ENCODE measurements at places on chromosomes 11 and 22.

GRCh38 chr11:43944761-43945311 lies 2.4 kb downstream of the C11orf96 start:
- no peak for DNase-seq

GRCh38 chr11:112769170-112769569 lies 192.1 kb upstream of the NCAM1 start:
- no peak for DNase-seq

DNA sequence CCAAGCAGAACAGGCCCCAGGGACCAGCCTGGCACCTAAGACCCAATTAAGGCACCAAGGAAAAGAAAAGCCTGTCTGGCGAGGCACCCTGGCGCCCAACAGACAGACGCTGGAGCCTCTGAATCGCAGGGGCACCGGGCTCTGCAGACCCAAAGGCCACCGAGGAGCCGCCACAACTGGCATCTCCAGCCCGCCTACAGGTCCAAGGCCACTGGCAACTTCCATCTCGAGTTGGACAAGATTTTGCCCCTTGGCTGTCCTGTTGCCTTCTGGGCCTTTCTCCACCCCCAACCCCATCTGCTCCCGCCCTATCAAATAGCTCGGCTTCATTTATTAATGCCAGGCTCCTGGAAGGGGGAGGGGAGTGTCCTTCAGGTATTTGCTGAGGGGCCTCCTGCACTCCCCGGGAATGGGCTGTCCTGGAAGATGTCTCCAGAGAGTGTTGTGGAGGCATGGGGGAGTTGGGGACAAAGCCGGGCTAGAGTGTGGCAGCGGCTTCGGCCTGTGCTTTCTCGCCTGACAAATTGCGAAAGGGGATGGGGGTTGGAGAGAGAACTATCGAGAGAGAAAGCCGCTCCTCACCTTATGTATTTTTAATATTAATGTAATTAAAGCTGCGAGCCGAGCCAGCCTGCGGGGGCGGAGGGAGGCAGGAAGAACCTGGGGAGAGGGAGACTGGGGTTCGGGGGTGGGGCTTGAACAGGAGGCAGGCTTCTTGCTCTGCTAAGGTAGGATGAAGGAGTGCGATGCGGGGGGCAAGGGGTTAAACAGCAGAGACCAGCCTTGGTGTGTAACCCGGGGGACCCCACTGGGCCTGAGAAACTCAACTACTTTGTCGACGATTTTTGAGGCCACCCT lies 2.0 kb downstream of the DSCAML1 start:
- no peak for DNase-seq

- no peak for DNase-seq
These were observed 20.4 kb downstream of the ZNRF3 start for GRCh38 chr22:28903729-28904128.

- DNase-seq, result no peak
These were observed 622.1 kb downstream of the OPCML start for GRCh38 chr11:132910011-132910760.

- no peak for DNase-seq
These were observed 193.3 kb downstream of the TRPC6 start for GRCh38 chr11:101390539-101390938.

GRCh38 chr11:71379701-71380100 lies 68.5 kb downstream of the DHCR7 start:
- DNase-seq, result no peak

- no peak for DNase-seq
These were observed 411.4 kb upstream of the FAT3 start for GRCh38 chr11:91813263-91813662.

DNA sequence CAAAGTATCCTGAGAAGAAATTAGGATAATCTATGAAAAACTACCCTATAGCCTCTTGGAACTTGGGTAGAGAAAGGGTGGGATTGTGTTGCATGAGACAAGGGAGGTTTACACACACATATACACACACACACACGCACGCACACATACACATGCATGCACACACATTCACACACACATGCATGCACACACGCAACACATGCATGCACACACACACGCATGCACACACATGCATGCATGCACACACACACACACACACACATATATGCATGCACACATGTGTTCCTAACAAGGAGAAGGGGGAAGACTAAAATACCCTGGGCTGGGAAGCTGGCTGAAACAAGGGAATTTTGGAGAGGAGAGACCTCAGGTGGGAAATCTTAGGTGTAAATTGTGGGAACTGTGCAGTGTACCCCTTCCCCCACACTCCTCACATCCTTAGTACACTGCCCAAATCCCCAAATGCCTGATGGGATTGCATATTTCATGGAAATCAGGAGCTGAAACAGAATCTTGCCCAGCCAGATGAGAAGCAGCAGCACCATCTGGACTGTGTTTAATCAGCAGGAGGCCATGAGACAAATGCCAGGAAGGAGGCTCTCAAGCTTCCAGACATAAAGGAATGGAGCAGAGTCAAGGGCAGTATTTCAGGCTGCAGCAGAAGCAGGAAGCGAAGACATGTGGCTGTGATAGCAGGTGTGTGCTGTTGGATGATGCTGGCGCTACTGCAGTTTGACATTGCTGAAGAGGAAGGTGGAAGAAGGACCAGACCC lies 14.6 kb upstream of the POLD3 start:
- no peak for DNase-seq

DNA sequence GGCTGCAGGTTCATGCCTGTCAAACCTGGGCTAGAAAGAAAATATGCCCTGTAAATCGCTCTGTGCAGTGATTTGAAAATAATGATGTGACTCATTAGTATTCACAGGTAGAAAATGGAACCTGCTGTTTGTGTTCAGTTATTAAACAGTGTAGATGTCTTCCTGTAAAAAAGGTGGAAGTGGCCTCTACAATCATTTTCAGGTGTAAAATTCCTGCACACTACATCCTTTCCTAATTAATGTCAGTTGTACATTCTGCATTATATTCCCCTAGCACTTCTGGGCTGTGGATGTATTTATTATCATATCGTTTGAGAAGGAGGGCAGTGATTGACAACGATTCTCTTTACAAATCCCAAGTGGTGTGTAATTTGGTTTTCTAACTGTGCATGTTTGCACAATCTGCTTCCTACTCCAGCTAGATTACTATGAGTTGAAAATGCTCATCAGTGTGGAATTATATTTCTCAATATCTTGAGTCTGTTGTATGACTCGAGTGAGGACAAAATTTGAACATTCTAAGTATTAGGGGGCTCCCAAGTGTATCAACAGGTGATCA lies 454.0 kb upstream of the DDI1 start:
- no peak for DNase-seq

DNA sequence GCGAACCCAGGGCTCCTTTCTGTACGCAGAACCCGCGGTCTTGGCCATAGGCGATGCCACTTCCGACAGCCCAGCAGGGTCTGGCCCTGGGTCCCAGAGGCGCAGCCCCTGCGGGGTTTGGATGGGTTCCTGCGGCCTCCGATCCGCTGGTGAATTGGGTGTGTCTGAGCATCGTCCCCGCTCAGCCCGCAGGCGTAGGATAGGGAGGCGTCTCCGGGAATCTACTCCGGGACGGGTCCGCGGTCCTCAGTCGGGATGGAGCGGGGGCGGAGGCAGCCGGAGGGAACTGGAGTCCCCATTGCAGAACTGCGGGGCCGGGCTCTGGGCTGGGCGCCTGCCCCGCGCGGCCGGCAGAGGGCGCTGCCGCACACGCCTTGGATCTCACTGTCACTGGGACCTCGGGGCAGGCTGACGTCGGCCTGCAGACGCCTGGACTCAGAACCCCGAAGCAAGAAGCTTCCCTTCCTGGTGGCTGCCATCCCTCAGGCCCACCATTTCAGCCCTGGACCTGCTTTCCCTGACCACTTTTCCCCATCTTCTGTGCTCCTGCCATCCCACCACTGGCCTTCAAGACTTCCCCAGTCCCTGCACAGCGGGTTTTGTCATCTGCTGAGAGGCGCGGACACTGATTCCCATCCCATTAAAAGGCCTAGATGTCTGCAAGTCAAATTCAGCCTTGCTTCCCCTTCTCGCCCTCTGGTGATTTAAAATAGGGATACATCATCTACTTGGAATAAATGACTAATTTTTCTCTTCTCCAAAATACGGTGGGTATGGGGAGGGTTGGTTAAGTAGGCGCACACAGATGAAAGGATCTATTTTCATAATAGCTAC lies 38.3 kb upstream of the CREB3L1 start:
- DNase-seq, result peak; percentile 19

DNA sequence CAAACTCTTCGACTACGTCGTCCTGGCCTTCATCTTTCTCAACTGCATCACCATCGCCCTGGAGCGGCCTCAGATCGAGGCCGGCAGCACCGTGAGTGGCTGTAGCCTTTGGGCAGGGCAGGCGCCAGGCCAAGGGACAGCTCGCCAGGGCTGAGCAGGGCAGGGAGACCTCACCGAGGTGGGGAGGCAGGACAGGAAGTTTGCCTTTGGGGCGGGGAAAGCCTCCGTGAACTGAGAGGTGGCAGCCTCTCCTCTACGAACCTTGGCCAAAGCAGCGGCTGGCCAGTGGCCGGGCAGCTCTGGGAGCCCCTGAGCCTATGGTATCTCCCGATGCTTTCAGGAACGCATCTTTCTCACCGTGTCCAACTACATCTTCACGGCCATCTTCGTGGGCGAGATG lies 93.2 kb downstream of the CACNA1I start:
- no peak for DNase-seq

DNA sequence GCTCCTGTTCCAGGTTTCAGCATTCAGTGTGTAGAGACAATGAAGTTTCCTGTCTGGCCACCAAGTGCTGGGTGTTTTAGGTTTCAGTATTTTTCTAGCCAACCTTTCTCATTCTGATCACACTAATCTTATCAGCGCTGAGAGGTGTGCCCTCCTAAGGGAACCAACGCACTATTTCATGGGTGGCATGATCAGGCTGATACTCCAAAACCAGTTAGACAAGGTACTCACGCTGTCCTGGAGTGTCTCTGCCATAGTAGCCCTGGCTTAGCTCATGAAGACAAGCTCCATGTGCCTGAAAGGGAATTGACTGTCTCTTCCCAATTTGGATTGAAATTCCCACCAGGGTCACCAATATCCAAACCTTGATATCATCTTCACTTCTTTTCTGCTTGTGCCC lies 8.0 kb upstream of the RAB38 start:
- no peak for DNase-seq

DNA sequence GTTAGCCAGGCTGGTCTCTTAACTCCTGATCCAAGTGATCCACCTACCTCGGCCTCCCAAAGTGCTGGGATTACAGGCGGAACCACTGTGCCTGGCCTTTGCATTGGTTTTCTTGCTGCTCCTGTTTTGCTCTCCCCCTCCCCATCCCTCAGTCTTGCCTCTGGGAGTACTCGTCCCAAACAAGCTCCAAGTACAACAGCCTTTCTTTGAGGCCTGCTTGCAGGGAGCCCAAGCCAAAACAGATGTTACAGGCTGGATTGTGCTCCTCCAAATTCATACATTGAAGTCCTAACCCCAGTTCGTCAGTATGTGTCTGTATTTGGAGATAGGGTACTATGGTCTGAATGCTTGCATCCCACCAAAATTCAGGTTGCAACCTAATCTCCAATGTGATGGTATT lies 8.6 kb downstream of the IGLL1 start:
- no peak for DNase-seq

DNA sequence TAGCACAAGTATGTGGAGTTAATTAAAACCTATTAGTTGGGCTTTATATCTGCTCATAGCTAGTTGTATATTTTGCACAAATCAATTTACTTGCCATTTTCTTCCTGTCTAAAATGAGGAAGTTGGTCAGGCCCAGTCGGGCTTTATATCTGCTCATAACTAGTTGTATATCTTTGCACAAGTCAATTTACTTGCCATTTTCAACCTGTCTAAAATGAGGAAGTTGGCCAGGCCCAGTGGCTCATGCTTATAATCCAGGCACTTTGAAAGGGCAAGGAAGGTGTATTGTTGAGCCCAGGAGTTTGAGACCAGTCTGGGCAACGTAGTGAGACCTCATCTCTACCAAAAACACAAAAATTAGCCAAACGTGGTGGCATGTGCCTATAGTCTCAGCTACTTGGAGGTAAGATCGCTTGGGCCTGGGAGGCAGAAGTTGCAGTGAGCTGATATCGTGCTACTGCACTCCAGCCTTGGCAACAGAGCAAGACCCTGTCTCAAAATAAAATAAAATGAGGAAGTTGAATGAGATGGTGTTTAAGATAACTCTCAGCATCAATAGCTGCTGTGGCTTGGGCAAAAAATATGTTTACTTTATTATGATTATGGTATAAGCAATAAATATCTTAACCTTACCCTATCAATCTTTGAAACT lies 1558.6 kb upstream of the RAG2 start:
- DNase-seq, result no peak

- DNase-seq, result no peak
These were observed 17.5 kb upstream of the CAPRIN1 start for GRCh38 chr11:34034053-34034452.

DNA sequence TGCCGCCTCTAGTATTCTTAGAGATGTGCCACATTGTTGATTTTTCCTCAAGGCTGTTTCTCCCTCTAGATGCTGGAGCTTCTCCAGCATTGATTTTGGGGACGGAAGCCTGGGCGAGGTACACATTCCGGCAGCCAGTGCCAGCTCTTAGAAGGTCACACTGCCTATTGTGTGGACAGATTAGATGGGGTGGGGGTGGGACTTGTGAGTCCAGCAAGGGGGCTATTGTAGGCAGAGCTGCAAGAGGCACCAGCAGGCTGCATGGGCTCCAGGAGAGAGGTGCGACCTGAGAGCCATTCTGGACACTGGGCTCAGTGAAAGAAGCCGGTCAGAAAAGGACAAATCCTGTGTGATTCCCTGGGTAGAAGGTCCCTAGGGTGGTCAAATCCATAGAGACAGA lies 12.4 kb downstream of the C11orf21 start:
- DNase-seq, result no peak

- DNase-seq, result no peak
These were observed 1155.9 kb downstream of the TBC1D22A start for GRCh38 chr22:47918276-47918921.

DNA sequence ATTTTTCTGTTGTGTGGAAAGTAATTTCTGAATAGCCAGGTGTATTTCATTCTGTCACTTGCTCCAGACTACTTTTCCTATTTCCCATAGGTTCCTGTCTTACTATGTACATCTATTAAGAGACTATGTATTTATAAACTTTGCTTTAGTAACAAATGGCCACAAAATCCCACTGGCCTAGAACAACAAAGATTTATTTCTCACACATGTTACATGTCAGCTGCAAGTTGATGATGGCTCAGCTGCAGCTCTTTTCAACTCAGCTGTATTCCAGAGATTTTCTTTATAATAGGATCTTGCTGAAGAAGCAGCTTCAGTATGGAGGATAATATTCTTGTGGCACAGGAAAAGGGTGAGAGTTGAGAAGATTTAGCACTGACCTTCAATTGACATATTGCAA lies 539.6 kb upstream of the LRRC4C start:
- no peak for DNase-seq

- no peak for DNase-seq
These were observed 91.9 kb downstream of the SPON1 start for GRCh38 chr11:14054116-14055107.

GRCh38 chr11:106520146-106520912 lies 442.9 kb downstream of the AASDHPPT start:
- no peak for DNase-seq

GRCh38 chr22:49022816-49023160 lies 804.9 kb downstream of the BRD1 start:
- no peak for DNase-seq

GRCh38 chr22:43884600-43885318 lies 7.1 kb downstream of the PNPLA5 start:
- DNase-seq, result no peak

GRCh38 chr11:14242187-14242586 lies 116.8 kb downstream of the RRAS2 start:
- no peak for DNase-seq

- no peak for DNase-seq
These were observed 2.3 kb downstream of the CXCR5 start for GRCh38 chr11:118885831-118886565.

Measured in NCI-H2081 treated with DMSO at 0.1 percent for 48 hours (cell line).